ENCODE measurements at places on chromosomes 3 and 15.

- DNase-seq, result peak; percentile 79
Observed at GRCh38 chr15:32919749-32920414, 202.1 kb downstream of the GREM1 start.

- DNase-seq, result no peak
Observed at GRCh38 chr15:36571301-36571700, 8.1 kb upstream of the CDIN1 start.

DNA sequence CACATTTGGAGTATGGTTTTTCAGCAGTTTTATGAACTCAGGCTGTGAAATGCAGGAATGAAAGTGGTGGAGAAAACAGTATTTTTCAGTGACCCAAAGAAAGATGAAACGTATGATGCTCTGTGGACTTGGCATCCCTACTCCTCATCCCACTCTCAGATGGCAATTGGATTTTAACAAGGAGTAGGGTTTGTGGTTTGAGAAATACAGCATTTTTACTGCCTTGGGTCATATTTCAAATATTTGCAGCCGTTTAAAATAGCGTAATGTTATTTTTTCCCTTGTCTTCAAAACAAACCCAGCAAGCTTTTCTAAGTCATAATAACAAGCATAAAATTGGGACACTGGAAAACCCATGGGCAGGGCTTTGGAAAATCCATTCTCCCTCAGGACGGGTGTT, 117.2 kb upstream of the LRIG1 start:
- DNase-seq, result no peak

GRCh38 chr3:171054921-171055320, 28.4 kb upstream of the SLC2A2 start:
- no peak for DNase-seq

- DNase-seq, result no peak
Observed at GRCh38 chr3:185489462-185489861, 9.4 kb downstream of the TMEM41A start.

DNA sequence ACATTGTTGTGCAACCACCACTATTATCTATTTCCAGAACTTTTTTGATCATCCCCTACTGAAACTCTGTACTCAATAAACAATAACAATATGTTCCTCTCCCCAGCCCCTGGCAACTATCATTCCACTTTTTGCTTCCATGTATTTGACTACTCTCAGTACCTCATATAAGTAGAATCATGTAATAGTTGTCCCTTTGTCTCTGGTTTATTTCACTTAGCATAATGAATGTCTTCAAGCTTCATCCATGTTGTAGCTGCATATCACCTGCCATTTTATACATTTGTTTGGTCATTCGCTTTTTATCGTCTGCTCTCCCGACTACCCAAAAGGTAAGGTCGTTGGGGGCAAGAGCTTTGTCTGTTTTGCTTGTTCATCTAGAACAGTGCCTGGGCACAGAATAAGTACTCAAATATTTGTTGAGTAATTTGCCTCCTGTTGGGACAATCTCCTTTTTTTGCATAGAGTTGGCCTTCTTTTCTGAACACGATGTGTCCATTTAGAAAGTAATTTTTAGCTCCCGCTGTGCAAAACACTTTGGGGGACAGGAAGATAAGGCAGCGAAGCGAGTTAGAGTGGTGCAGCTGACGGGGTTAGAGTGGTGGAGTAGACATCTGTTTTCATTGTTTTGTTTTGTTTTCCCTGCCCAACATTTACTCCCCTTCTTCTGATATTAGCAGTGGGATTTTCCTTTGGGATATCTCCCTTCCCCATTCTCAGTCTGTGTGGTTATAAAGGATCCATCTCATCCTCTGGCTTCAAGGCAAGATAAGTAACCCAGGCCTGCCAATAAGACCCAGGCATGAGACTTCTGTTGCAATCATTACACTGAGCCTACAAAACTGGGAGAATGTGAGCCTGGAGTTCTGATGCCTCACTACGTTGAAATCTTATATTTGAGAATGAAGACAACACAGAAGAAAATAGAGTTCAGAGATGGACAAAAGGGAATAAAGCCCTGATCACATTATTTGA, 83.4 kb upstream of the RNU6-1 start:
- no peak for DNase-seq

DNA sequence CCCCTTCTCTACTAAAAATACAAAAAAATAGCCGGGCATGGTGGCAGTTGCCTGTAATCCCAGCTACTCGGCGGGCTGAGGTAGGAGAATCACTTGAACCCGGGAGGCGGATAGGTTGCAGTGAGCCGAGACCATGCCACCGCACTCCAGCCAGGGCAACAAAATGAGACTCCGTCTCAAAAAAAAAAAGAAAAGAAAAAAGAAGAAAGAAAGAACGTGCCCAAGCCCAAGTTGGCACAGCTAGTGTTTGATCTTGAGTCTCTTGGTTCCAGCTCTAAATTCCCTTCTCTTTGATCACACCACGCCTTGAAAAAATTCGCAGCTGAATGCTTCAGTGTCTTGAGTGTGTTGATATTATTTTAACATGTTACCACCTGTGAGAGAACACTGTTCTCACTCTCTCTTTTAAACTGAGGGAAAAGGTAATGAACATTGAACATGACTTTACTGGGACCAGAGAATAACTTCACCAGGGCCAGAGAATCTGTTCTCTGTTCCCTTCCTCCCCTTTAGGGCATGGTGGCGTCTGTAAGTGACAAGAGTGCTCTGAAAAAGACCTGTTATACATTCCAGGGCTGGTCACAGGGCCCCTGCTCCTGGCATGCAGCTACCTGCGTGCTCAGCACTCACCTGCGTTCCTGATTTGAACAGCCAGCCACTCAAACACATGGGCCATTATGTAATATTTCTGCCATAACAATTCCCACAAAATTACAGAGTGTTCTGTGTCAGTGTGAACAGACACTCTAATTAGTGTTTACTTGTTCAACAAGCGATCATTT, 19.0 kb downstream of the SLCO3A1 start:
- DNase-seq, result no peak

GRCh38 chr15:30999729-31000128, 8.3 kb upstream of the MTMR10 start:
- DNase-seq, result no peak

DNA sequence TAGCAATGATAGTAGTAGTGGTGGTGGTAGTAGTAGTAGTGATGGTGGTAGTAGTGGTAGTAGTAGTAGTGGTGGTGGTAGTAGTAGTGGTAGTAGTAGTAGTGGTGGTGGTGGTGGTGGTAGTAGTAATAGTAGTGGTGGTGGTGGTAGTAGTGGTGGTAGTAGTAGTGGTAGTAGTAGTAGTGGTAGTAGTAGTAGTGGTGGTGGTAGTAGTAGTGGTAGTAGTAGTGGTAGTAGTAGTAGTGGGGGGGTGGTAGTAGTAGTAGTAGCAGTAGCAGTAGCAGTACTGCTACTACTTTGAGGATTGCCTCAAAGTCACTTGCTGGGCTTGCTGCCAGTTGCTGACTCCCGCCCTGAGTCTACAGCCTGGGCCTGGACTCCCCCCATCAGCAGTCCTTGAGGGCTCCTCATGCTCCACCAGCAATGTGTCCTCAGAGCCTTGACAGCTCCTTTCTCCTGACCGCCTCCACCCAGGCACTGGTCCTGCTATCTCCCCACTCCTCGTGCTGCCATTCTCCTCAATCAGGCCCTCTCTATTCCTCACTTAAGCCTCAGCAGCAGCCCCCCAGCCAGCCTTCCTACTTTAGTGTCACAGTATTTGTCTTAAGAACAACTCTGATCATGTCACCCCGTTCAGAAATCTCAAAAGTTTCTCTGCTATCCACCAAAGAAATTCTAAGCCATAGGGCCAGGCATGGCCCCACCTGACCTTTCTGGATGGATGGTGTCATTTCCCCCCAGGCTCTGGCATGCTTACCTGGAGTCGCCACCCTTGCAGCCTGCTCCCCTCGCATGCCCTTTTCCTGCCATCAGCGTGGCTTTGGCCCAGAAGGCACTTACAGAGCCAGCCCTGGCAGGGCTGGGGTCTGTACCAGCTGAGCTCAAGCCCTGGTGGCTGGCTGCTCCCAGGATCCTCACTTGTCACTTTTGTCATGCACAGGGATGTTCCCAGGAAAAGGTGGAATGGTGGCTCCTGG, 45.6 kb downstream of the DLEC1 start:
- DNase-seq, result peak; percentile 57

- no peak for DNase-seq
Observed at GRCh38 chr15:68795298-68795848, 25.3 kb downstream of the ANP32A start.

- no peak for DNase-seq
Observed at GRCh38 chr3:26260139-26260538, 362.4 kb upstream of the LRRC3B start.

- DNase-seq, result peak; percentile 49
Observed at GRCh38 chr3:23991683-23992628, 46.9 kb downstream of the NR1D2 start.

DNA sequence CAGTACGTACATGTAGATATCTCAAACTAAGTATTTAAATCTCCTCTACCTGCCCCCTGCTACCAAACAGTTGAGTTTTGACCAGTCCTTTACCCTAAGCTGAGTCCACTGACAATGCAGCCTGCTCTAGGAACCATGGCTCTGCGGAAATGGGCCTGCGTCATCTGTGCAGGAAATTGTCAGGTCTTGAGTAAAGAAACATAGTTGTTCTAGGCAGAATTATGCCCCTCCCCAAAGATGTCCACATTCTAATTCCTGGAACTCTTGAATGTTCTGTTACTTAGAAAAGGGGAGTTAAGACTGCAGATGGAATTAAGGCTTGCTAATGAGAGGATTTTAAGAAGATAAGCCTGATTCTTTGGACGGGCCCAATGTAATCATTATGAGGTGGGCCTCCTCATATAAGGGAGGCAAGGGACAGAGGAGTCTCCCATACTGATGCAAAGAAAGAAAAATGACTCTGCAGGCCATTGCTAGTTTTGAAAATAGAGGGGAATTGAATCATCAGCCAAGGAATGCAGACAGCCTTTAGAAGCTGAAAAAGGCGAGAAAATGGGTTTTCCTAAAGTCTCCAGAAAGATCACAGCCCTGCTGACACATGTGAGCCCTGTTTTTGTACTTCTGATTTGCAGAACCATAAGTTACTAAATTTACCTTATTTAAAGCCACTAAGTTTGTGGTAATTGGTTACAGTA, 5.5 kb upstream of the VGLL3 start:
- peak; percentile 56 for DNase-seq

DNA sequence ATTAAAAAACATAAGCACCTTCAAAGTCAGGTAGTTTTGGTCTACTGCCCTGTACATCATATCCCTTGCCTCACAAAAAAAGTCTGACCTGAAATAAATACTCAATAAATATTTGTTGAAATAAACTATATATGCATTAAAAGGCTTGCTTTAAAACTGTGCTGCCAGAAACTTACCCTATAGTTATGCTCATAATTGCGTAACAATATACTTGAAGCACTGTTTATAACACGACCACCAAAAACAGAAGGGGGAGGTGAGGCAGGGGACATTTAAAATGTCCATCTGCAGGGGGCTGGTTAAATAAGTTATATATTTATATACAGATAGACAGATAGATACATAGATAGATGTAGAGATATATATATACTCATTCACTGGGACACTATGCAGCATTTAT, 549.5 kb downstream of the MAGI1 start:
- no peak for DNase-seq

- DNase-seq, result peak; percentile 56
Observed at GRCh38 chr15:58269455-58270414, 131.6 kb downstream of the AQP9 start.

DNA sequence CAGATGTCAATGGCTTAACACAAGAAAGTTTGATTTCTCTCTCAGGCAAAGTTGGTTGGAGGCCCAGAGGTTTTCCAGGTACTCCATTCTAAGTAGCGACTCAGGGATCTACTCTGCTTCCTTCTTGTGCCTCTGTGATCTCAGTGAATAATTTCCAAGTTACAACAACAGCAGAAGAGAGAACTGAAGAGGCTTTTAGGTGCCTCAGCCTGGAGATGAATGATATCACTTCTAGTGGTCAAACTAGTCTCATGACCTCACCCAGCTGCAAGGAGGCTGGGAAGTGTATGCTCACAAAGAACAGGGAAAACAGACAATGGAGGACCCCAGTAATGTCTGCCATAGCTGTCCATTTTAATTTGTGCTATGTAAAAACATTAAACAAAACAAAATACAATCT, 4.6 kb upstream of the PRICKLE2 start:
- peak; percentile 42 for DNase-seq

DNA sequence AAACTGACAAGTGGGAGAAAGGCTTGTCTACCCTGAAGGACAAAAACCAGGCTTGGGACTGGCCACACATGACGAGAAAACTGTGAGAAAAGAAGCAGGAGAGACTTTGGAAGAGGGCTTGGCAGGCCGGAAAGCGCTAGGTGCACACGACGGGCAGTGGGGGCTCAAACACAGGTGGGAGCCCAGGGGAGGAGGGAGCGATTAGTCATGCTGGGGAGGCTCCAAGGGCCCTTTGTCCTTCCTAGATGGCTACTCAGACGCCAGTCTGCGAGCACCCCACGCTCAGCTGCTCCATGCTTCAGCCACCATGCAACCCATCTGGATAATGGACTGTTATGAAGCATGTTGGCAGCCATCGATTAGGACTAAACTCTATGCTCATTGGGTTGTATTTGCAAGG, 17.1 kb downstream of the LIPC start:
- no peak for DNase-seq

GRCh38 chr3:76402926-76403325, 617.6 kb upstream of the ZNF717 start:
- peak; percentile 45 for DNase-seq

DNA sequence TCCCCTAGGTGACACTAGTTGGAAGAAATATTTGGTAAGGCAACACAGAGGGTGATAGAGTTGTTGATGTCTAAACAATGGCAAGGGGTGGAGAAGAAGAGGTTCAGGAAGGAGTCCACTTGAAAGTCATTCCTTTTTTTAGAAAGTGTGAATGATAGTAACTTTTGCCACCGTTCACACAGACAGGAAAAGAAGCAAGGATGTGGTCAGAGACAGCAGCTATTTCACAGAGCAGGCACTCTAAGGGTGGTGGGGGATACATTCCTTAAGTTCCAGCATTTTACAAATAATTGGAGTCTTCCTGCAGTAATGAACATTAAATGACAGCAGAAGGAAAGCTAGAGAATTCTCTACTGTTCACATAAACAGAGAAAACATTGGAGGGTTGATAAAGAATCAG, 75.4 kb upstream of the ZNF385D start:
- DNase-seq, result no peak

DNA sequence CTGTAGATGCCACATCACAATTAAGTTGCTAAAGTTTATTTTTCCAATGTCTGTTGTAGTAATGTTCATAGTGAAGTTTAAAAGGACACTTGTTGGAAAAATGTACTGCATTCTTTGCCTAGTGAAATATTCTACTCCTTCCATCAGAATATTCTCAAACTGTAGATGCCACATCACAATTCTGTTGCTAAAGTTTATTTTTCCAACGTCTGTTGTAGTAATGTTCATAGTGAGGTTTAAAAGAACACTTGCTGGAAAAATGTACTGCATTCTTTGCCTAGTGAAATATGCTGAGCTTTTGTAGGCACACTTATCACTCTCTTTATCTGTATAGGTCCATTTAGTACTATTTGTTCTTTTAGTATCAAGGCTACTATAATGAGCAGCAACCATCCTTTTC, 836.1 kb downstream of the NAALADL2 start:
- no peak for DNase-seq
